IPS DF 6.9 (cell line): ENCODE measurements at places on chromosomes 4 and X.

DNA sequence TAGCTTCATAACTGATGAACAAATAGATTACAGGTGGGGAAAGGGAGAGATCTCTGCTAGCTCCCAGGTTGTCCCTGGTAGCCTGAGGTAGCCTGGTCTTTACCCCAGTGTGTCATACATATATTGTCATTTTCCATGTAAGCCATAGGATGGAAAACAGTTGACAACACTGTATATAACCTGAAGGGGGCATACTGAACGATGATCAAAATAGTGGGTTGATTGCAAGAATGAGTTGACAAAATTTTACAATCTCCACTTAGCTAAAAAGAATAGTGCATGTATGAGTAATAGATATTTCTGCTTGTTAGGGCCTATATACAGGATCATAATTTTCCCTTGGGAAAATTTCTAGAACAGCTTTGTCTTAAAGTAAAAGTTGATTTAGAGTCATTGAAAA is 304.1 kb upstream of the HAND2 start:
- DNase-seq, result no peak

GRCh38 chr4:48216563-48216962 is 53.1 kb downstream of the TEC start:
- DNase-seq, result no peak

- DNase-seq, result peak; percentile 48
Observed at GRCh38 chr4:57037982-57038604, 59.4 kb downstream of the POLR2B start.

- no peak for DNase-seq
Observed at GRCh38 chrX:85221361-85221760, 22.2 kb downstream of the SATL1 start.

DNA sequence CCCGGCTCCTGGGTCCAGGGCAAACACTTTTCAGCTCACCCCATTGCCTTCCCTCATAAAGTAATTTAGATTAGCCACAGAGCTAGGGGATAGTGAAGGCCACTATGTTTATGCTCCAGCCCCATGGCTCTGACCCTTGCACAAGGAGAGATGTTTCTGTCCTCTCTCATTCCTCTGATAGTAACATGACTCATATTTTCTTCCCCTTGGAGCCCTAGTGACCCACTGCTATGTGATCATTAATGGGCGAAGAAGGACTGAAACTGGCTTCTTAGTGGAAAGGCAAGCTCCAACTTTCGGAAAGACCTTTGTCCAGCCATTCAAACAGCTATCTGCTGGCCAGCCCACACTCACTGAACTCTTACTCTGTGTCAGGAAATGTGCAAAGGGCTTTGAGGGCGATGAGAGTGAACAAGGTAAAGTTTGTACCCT is 12.3 kb downstream of the CLDN2 start:
- no peak for DNase-seq

GRCh38 chrX:19791562-19791961 is 95.8 kb downstream of the SH3KBP1 start:
- no peak for DNase-seq

- DNase-seq, result no peak
Observed at GRCh38 chrX:105331244-105331643, 110.8 kb upstream of the TEX13A start.

- DNase-seq, result no peak
Observed at GRCh38 chr4:143616771-143617170, 83.7 kb downstream of the FREM3 start.

DNA sequence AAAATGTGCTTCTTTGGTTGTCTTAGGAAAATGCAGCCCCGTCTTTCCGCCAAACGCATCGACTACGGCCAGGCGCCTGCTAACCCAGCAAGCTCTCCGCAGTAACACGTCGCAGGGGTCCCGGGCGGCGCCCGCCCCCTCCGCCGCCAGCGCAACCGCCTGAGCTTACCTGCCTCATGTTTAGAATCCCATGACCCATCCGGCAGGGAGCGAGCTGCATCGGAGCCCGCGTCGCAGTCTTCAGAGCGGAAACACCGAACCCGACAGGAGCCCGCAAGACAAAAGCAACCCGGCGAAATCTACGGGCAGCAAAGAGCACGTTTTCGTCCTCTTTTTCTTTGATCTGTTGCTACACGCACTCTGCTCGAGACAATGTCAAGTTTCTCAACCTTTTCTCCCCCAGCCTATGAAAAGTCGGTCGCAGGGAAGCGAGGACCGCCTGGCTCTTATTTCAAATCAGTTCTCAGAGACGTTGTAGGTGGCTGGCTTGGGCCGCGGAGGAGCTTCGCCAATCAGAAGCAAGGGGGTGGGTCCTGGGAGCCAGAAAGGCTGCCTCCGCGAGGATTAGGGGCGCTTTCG is at the start of gene MID1:
Gene MID1 (minus strand): TSS at position 465 of the 579 bp plus-strand sequence. CDS start 53,038 bp downstream, outside the sequence.
- DNase-seq, result no peak

- DNase-seq, result no peak
Observed at GRCh38 chr4:146407669-146408084, 114.1 kb downstream of the SLC10A7 start.

- no peak for DNase-seq
Observed at GRCh38 chrX:69163936-69164741, 1.1 kb downstream of the PJA1 start.

DNA sequence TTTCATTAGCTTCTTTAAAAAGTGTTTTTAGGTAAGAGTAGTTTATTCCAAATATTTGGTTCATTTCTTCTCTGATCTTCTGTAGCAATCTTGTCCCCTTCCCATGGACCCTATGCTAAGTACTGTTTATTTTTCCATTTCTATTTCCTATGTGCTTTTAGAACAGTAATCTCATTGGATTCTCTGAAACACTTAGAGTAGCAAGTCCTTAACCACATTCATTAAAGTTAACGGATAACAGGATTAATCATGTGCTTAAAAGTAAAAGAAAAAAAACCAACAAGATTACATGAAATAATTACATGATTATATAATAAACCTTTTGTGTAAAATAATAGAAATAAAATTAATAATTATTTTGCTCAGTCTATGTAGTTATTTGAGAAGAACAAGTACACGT is 929.7 kb downstream of the C4orf33 start:
- DNase-seq, result no peak

DNA sequence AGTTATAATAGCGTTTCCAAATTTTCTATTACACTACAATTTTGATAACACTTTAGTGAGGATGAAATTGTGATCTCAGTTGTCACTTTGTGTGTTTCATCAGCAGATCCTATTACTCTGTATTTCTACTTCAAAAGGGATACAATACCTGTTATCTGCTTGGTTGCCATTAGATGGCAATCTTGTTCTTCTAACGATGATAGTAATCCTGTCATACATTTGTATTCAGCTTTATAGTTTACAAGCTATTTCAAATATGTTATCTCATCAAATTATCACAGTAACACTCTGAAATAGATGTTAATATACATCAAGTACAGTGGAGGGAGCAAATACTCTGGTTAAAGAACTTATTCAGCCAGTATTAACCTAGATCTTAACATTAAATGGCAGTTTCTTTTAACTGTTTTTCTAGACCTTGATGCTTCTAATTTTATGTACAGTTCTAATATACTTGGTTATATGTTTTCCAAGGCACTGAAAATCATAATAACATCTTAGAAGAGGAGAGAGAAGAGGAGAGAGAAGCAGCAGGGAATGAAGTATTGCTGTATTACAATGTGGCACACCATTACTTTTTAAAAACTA is 292.0 kb downstream of the CCSER1 start:
- peak; percentile 4 for DNase-seq

DNA sequence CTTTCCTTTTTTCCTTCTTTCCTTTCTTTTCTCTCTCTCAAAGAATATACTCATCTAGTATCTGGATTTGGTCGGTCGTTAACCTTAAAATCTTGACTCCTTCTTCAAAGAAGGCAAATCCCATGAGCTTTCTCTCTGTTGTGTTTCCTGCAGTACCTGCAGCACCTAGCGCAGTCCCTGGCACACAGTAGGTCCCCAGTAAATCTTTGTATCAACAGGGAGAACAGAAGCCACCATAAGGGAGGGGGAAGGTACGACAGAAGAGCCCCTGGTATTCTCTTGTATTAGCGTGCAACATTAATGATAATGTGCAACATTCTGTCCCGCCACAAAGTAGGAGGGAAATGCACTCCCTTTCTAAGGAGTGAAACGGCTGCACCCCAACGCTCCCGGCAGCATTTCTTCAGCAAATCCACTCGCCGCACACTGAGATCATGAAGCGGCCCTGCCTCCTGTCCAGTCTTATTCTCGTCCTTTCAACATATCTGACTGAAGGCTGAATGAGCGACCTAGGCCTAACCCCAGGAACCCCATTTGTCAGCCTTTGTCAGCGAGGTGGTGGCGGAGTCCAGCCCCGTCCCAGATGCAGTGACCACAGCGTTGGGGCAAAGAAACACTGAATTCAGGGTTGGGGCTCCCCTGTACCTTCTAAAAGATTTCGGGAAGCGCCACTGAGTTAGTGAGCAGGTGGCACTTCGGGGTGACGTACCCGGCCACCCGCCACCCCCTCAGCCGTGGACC is 133.7 kb downstream of the AMELX start:
- DNase-seq, result no peak

DNA sequence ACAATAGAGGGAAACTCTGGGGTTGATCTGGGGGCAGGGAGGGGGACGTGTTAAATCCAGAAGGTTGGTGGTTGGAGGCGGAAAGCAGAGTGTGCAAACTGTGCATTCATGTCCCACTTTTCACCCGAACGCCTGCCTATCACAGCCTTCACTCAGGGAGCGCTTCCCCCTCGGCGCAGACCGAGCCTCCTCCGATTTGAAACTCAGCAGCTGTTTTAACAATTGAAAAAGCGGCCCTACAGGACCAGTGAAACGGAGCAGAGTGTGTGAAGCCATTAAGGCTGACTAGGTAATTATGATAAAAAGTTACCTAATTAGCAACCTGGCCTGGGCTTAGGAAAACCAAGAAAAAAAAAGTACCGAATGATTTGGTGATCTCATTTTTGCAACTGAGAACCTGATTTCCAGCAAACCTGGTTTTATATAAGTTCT is 685 bp upstream of the NDNF start:
- DNase-seq, result no peak

DNA sequence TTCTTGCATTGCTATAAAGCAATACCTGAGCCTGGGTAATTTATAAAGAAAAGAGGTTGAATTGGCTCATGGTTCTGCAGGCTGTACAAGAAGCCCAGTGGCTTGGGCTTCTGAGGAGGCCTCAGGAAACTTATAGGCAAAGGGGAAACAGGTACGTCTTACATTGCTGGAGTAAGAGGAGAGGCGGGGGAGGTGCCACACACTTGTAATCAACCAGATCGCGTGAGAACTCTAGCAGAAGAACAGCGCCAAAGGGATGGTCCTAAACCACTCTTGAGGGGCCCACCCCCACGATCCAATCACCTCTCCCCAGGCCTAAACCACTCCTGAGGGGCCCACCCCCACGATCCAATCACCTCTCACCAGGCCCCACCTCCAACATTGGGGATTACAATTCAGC is 50.6 kb upstream of the SHOX start:
- DNase-seq, result no peak

DNA sequence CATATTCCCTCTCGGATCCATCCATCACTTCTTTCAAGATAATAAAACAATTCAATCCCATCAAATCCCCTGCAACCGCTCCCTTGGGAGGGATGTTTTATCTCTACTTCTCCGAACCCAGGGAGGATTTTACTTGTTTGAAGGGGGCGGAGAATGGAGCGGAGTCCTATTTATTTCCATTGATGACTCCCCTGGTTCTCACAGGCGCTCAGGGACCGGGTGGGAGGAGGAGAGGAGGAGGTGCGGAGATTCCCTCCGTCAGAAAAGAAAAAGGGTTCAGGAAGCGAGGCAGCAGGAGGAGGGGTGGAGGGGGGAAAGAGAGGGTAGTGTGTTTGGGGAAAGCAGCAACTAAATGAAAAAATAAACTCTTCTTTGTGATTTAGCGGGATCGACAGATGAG is 2.1 kb downstream of the NDNF start:
- DNase-seq, result no peak

DNA sequence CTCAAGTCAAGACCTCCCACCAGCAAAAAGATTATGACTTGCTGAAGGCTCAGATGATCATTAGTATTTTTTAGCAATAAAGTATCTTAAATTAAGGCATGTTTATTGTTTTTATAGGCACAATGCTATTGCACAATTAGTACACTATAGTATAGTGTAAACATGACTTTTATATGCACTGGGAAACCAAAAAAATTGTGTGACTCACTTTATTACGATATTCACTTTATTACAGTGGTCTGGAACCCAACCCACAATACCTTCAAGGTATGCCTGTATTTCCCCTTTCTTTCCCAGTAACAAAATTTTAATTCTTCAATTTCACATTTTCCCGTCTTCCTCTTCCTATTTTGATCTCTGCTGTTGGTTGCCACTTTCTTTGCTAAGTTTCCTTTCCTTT is 37.7 kb downstream of the ZCCHC12 start:
- DNase-seq, result no peak

DNA sequence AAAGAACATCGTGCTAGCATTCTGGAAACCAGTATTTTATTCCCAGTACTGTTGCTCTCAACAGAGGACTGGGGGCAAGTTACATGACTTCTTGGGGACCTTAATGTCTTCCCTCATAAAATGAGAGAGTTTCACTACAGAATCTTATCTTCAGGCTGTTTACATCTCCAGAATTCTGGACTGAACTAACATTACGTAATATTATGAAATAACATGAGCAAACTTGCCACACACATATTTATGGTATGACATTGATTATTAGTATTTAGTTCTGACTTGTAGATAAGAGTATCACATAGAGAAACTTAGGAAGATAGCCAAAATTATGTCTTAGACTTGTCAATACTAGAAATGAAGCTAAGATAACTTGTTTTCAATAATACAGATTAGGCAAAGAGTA is 68.0 kb downstream of the NFKB1 start:
- no peak for DNase-seq

GRCh38 chr4:1099270-1099669 is 14.1 kb downstream of the RNF212 start:
- no peak for DNase-seq

DNA sequence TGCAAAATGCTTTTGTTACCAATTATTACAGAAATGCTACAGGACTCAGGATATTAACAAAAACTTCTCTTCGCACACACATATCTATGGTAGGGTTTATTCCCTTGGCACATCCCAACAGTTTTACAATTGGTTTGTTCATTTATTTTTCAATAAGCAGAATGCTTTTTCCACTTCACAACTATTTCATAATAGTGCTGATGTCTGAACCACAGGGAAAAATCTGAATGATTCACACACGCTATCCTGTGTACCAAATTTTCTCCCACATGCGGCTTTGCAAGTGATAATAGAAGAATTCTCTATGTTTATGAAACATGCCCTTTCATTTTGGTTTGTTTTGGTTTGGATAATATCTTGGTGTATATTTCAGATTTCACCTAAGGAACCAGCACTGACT is 725.7 kb upstream of the TENM3 start:
- no peak for DNase-seq
